ENCODE measurements at places on chromosomes 7 and 10.

DNA sequence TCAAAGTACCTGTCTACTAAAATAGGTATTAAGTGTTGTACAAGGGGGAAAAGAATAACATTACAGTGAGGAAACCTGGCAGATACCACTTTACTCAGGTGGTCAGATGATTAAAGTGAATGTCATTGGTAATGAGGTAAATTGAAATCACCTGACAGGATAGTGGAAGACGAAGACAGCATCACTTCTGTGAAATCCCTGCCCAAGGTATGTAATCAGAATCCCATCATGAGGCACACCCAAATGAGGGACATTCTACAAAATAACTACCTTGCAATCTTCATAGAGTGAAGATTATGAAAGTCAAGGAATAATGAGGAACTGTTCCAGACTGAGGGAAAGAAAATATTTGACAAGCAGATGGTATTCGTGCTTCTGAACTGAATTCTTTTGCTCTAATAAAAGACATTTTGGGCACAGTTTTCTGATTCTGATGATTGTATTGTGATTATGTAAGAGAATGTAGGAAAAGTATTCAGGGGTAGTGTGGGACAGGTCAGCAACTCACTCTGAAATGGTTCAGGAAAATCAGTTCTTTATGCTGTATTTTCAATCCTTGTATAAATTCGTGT is 33.3 kb upstream of the ARMS2 start:
- DNase-seq: no peak

- DNase-seq: no peak
Observed at GRCh38 chr10:14378387-14378960, 47.8 kb upstream of the FRMD4A start.

GRCh38 chr10:47253651-47254375 is 46.2 kb upstream of the GDF10 start:
- no peak for DNase-seq

GRCh38 chr10:26441491-26442214 is 3.5 kb downstream of the APBB1IP start:
- peak; percentile 80 for DNase-seq

GRCh38 chr10:4194231-4194630 is 409.2 kb upstream of the KLF6 start:
- DNase-seq: no peak

DNA sequence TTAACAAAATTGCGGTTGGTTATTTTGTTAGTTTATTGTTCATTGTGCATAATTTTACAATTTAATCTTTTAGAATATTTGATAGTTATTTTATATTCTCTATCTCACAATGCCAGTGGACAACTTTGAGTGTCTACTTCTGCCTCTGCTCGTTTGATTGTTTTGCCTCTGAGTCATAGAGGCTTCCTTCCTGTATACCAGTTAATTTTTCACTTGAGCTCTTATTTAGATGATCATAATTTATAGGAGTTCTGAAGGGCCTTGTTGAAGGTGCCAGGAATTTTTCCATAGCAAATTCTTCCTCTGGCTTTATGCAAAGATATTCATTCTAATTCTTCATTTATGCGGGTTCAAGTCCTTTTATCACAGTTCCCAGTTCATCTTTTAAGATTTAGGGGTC is 5.2 kb upstream of the MALRD1 start:
- DNase-seq: no peak

DNA sequence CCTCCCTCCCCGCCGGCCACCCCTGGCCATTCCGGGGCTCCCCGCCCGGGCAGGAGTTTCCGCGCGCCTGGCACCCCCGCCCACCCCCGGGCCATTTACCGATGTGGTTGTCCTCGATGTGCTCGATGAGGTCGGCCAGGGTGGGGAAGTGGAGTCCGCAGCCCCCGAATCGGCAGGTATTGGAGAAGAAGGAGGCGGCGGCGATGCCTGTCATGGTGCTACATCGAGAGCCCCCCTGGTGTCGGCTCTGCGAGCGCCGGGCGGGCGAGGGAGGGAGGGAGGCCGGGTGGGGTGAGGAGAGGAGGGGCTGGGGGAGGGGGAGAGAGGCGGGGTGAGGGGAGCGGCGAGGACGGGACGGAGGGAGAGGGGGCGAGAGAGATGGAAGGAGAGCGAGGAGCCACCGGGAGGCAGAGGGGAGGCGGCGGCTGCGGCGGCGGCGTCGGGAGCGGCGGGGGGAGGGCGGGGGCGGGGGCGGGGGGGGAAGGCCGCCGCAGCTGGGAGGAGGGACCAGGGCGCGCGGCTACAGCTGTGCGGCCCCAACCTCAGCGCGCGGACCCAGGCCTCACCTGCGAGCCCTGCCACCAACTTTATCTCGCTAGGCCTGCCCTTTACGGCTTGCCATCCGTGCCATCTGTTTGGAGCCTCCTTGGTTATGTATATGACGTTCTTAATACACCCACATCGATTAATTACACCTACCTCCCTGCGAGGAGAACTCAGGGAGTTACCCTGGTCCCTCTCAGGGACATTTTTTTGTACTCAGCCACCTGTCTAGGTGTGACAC is at the start of gene JAZF1:
TSS of gene JAZF1 (minus strand) at position 432 of the 784 bp plus-strand sequence.
- DNase-seq: peak; percentile 44

- no peak for DNase-seq
Observed at GRCh38 chr10:131635564-131636015, 265.2 kb upstream of the PPP2R2D start.

DNA sequence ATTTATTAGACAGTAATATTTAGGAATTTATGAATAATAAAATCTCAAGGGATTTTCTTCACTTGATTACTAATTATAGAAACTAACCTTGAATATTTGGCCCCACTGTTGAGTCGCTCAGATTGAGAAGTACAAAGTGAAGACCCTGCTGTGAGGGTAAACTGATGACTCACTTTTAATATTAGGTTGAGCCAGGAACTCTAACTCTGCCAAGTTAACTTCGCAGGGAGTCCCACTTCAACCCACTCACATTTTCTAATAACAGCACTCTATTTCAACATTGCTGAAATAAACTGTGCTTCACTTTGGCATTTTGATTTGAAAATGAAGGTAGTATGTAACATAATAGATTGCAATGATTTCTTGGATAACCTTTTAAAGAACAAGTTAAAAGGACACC is 200.7 kb downstream of the POLR1F start:
- DNase-seq: no peak

DNA sequence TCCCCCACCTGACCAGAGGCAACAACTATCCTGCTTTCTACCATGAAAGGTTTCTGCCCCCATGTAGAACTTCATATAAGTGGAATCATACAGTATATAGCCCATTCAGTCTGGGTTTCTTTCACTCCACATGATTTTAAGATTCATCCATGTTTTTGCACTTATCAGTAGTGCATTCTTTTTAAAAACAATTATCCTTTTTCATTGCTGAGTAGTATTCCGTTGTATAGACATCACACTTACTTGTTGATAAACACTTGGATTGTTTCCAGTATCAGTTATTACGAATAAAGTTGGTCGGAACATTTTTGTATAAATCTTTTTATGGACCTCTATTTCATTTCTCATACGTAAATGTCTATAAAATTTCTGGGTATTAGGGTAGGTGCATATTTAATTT is 68.7 kb downstream of the CYCS start:
- DNase-seq: no peak

DNA sequence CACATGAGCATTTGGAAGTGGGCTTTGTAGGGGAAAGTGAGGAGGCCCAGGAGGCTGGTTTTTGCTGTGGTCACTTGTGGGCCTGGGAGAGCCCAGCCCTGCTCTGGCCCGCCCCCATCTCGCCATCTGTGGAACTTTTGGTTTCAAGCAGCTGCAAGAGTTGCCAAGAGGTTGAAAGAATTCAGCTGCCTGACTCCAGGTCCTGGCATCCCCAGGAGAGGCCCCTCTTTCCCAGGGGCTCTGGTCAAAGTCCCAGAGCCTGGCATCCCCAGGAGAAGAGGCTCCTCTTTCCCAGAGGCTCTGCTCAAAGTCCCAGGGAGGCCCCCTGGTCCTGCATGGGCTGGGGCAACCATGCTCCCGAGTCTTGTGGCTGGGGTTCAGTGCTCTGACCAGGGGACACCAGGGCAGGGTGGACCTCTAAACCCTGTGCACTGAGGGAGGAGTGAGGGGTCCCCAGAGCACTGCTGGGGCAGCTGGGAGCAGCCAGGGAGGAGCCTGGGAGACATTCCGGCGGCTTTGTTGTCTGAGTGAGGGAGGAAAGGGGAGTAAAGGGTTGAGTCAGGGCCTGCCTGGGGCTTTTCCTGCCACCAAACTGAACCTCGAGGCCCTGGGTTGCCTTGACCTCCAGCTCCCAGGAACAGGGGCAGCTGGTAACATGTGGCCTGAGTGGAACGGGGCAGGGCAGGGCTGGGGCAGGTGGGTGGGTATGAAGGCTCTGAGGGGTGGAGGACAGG is 27.7 kb upstream of the CSGALNACT2 start:
- DNase-seq: no peak

GRCh38 chr7:93051660-93052059 is 66.1 kb downstream of the SAMD9 start:
- DNase-seq: no peak

DNA sequence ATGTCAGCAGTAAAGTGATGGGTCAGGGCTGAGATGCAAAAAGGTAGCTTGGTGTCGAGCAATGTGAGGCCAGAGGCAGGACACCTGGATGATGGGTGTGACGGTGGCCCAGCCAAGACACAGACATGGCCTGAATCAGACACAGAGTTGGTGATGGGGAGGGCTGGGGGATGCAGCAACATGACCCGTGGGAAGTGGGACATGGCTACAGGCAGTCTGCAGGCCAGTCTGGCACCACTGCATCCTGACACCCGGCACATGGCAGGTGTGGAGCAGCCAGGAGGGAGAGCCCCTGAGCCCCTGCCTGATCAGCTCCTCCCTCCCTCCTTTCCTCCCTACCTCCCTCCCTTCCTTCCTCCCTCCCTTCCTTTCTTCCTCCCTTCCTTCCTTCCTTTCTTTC is 114.8 kb upstream of the WDR11 start:
- no peak for DNase-seq

DNA sequence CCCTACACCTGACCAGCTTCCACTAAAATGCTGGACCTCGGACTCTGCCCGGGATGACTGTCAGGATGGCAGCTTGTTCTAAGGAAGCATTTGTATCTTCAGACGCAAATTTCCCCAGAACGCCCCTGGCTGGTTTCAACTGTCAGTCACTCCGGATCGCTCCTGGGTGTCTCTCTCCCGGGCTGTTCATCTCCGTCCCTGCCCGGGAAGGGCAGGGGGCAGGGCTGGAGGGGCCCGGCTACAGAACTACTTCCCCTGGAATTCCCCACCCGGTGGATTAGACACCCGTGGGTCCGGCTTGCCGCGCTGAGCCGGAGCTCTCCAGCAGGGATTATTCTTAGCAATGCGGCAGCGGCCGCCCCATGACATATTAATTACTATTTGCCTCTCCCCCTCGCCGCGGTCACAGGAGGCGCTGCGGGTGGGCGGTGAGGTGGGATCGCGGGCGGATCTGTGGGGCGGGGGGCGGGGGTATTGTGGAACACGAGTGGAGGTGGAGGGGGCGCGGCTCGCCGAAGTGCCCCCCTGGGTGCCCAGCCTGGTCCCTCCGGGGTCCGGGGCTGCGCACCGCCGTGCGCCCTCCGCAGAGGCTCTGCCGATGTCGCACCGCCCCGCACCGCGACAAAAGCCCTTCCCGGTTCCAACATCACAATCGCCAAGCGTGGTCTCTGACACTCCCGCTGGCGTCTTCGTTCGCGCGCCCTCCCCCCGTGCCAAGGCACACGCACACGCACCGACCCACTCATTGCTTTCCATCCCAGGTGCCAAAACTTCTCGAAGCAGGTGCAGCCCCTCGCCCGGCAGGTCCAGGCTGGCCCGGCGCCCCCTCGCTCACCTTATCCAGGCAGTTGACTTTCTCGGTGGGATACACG is 276.1 kb upstream of the NEBL start:
- no peak for DNase-seq

DNA sequence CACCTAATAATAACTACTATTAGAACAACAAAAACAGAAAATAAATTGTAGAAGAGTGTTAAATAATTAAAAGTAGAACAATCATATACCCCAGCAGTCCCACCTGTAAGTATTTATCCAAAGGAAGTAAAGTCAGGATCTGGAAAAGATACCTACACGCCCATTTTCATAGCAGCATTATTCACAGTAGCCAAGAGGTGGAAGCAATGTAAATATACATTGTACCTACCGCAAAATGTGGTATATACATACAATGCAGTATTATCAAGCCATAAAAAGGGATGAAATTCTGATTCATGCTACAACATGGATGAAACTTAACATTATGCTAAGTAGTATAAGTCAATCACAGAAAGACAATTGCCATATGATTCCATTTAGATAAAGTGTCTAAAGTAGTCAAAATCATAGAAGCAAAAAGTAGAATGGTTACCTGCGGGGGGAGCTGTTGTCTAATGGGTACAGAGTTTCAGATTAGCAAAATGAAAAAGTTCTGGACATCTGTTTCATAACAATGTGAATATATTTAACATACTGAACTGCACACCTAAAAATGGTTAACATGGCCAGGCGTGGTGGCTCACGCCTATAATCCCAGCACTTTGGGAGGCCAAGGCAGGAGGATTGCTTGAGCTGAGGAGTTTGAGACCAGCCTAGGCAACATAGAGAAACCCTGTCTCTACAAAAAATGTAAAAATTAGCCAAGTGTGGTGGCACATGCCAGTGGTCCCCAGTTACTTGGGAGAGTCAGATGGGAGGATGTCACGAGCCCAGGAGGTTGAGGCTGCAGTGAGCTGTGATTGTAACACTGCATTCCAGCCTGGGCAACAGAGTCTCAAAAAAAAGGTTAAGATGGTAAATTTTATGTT is 6.0 kb upstream of the TMED4 start:
- no peak for DNase-seq

- no peak for DNase-seq
Observed at GRCh38 chr7:95933618-95934017, 161.3 kb downstream of the DYNC1I1 start.

GRCh38 chr10:16857419-16857818 is 40.2 kb upstream of the RSU1 start:
- no peak for DNase-seq

GRCh38 chr10:6400821-6401465 is 179.1 kb downstream of the PRKCQ start:
- DNase-seq: no peak

DNA sequence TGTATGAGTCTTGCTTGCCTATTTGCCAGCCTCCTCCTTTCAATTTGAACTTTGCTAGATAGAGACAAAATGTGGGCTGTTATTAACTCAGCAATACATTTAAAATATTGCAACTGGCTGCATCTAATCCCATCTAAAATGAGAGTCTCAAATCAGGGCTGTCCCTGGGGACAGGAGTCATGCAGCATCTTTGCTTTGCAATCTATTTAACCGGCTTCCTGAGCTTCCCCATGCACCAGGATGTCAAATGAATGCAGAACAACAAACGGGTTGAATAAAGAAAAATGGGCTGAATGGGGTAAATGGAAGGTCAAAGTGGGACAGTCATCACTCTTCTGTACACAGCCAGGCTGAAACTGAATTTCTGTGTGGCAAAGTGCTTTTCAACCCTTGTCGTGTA is 89.2 kb downstream of the AOAH start:
- no peak for DNase-seq

GRCh38 chr7:29917641-29918040 is 72.0 kb downstream of the SCRN1 start:
- no peak for DNase-seq

GRCh38 chr10:97791824-97792721 is 20.3 kb upstream of the SFRP5 start:
- peak; percentile 25 for DNase-seq

GRCh38 chr10:42646687-42647640 is 8.6 kb upstream of the ZNF33B start:
- DNase-seq: no peak

- no peak for DNase-seq
Observed at GRCh38 chr7:135449436-135449835, 60.5 kb downstream of the CNOT4 start.
